ENCODE measurements at places on chromosomes 12 and 14.

DNA sequence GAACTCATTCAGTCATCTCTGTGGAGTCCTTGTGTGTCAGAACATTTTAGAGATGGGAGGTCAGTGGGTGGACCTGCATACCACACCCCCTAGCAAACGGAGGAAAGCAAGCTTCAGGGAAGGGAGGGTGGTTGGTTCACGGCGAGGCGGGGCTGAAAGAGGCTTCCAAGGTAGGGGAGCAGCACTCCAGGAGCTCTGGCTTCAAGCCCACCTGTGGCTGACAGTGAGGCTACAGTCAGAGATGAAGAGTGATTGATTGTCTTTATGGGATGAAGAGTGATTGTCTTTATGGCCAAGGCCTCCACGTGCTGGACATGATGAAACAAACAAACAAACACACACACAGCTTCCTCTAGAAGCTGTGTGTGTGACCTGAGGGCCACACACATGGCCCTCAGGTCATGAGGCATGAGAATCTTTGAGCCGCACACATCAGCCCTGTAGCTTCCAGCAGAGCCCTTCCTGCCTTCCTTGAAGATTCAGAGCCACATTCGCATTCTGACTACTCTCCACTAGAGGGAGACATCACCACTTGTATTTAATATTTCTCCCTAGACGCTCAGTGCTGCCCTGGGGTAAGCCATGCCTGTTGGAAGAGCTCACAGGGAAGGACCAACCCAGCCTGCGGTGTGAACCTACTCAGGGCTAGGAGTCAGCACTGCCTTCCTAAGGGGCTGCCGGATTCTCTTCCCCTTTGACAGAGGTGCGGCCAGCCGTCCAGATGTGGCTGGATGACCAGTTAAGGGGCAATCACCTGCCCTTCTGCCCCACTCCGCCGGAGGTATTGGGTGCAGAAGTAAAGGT, 54.4 kb upstream of the KCNA1 start:
- DNase-seq = peak; percentile 63

GRCh38 chr14:102481791-102482238, 27.8 kb downstream of the ANKRD9 start:
- no peak for DNase-seq

DNA sequence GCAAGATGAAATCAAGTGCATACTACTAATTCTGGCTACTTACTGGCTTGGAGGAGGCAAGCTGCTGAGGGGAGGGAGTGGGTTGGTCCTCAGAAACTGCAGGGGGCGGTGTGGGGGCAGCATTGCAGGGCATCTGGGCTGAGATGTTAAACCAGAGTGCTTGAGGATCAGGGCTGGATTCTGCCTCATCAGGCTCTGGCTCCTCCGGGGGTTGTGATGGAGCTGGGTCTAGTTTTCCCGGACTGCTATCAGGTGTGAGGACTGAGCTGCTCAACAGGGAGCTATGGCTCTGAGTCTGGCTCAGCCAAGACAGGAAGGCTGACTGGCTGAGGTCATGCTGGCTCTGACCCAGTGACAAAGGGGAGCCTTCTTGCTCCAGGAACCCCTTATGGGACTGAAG, 28.6 kb downstream of the BAZ2A start:
- no peak for DNase-seq

DNA sequence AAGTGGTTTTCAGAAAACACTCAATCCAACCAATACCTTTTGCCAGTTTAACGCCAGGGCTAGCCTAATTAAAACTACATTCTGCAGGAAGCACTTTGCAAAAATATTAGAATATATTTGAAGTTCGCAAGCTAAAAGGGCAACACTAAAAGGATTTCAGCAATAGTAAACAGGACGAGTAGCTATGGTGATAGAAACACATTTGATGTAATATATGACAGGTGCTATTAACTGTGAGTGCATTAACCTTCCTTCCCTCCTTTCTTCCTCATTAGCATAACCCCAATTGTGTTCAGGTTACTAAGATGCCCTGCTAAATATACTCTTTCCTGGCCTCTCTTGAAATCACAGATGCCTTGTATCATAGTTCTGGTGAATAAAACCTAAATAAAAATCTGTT, 85.6 kb upstream of the TMCC3 start:
- DNase-seq = no peak

- DNase-seq = peak; percentile 36
These were observed at the start of gene UNC119B for GRCh38 chr12:120710031-120710804. Gene UNC119B, plus strand, starts transcription at chr12:120710458. Its CDS starts 17 bp downstream, at chr12:120710475.

DNA sequence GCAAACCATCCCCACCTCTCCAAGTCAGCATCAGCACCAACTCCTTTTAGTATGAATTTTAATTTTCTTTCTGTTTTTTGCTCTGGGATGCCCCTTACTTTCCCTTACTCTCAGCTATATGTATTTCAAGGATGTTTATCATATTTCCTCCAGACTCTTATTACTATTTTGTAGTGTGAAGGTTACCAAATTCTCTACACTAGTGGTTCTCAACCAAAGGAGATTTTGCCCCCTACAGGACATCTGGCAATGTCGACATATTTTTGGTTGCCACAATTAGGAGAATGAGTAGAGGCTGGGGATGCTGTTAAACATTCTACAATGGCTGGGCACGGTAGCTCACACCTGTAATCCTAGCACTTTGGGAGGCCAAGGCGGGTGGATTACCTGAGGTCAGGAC, 29.1 kb upstream of the SOS2 start:
- DNase-seq = no peak

GRCh38 chr14:89507521-89507920, 90.5 kb upstream of the FOXN3 start:
- DNase-seq = no peak

- DNase-seq = no peak
These were observed 812 bp downstream of the NABP2 start for GRCh38 chr12:56224954-56225353.

DNA sequence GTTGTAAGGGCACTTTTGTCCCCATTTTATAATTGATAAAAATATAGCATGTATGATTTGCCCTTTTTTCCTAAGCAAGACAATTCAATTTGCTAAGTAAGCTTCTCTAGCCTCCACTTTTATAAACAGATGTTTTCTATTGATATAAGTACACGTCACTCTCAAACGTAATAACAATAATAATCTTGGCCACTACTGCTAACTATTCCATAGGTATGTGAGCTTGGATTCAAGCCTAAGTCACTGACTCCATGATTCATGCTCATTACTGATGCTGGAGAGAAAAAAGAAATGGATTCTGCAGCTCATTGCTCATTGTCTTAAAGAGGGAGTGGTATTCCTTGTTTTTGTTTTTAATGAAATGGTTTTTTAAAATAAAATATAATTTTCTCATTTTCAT, 661.0 kb downstream of the GALC start:
- DNase-seq = no peak

DNA sequence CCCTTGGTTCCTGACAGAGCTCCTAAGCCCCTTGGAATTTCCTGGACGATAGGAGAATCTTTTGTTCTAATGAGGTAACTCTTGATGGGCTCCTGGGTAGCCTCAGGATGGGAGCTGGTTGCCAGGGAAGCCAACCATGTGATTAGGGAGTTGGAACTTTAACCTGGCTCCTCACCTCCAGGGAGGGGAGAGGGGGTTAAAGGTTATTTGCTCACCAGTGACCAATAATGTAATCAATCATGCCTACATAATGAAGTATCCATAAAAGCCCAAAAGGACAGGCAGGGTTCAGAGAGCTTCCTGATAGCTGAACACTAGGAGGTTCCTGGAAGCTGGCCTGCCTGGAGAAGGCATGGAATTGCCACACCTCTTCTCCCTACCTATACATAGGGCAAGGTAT, 6.2 kb upstream of the CNOT2 start:
- DNase-seq = no peak

- DNase-seq = no peak
These were observed 335.8 kb upstream of the E2F7 start for GRCh38 chr12:77401064-77401769.

- DNase-seq = no peak
These were observed 506 bp downstream of the CRY1 start for GRCh38 chr12:107092669-107093416.

DNA sequence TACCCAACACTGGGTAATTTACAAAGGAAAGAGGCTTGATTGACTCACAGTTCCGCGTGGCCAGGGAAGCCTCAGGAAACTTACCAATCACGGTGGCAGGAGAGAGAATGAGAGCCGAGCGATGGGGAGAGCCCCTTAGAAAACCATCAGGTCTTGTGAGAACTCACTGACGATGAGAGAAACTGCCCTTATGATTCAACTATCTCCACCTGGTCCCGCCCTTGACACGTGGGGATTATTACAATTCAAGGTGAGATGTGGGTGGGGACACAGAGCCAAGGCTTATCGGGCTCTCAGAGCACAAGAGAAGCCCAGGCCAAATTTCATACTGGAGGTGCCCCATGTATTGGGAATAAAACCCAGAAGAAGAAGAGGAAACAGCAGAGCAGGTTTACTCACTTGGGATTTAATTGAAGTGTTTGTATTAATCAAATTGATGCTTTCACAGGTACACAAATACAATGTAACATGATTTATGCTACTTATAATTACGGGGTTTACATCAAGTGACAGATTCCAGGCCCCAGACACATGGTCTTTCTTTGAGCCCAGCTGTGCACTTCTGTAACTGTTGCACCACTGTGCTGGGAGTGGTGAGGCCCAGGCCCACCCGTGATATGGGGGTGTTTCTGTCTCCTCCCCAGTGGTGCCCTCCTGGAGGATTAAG, 8.2 kb upstream of the CCDC85C start:
- DNase-seq = no peak

DNA sequence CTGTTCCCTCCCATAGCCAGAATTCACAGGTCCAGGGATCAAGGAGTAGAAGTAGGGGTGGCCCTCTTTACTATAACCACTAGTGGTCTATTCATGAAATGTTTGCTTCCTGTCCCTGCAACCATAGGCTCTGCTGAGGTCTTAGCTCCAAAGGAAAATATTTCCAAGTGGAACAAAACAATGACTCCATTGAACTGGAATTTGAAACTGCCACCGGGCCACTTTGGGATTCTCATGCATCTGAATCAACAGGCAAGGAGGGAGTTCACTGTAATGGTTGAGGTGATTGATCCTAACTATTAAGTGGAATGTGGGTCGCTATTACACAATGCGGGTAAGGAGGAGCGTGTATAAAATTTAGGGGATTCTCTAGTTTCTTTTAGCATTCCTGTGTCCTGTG, 197.0 kb downstream of the ETNK1 start:
- DNase-seq = no peak

DNA sequence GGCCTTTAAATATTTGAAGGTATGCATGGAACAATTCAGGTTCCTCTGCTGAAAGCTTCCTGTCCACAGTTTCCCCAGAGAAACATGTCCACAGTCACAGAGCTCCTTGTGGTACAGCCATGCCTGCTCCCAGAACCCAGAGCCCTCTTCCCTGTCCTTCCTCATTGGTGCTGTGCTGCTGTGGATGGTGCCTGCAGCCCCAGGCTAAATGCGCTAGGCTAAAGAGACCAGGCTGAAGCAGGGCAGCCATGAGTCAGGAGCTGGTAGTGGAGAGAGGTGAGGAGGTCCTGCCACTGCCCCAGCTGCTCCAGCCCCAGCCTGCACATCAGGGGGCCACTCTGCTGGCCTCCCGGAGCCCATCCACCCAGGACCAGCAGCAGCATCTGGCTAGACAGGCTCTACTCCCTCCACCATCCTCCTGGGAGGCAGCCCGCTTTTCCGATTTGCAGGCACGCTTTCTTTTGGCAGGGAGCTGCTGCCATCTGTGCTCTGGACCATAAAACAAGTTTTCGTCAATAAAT, 65.4 kb upstream of the DDX11 start:
- DNase-seq = no peak

- DNase-seq = peak; percentile 45
These were observed 16.7 kb upstream of the ZDHHC22 start for GRCh38 chr14:77158175-77158881.

GRCh38 chr12:122097927-122098756, 19.6 kb downstream of the MLXIP start:
- DNase-seq = no peak

DNA sequence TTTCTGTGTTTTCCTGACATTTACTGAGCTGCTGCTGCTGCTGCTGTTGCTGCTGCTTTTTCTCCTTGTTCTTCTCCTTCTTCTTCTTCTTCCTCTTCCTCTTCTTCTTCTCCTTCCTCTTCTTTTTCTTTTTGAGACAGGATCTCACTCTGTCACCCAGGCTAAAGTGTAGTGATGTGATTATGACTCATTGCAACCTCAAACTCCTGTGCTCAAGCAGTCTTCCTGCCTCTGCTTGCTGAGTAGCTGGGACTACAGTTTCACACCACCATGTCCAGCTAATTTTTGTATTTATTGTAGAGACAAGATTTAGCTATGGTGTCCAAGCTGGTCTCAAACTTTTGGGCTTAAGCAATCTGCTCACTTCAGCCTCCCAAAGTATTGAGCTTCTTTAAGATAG, 95.8 kb downstream of the TMTC3 start:
- DNase-seq = no peak

DNA sequence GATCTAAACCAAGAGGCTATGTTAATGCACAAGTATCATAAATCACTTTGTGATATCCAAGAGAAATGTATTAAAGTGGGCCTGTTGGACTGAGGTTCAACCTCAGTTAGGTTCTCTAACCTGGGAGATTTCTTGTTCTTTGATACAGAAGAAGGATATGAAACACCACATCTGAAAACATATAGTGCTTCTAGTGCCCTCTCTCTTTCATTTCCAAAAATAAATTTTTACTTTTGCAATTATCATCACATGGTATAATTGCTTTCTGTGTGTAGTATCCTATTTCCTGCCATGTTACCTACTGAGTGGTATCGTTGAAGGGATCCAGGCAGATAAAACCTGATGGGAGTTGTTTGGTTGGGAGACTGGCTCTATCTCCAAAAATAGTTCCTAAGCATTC, 264.9 kb downstream of the CCER1 start:
- no peak for DNase-seq

- peak; percentile 47 for DNase-seq
These were observed 170.6 kb upstream of the CCDC196 start for GRCh38 chr14:66315548-66315947.

DNA sequence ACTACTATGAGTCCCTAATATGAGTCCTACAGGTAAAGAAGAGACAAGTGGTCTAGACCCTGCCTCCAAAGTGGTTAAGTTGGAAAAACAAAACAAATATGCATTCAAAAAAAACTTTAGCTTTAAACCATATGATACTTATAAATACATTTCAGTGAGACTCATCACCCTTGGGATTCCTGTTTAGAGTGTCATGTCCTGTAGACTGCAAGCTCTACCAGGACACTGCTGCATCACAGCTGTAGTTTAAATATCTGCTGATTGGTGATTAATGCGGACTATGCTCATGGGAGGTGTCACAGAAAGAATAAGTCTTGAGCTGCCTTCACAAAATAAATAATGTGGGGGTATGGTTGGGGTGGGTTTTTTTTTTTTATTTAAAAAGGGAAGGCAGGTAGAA, 8.8 kb upstream of the LGR5 start:
- no peak for DNase-seq

- DNase-seq = no peak
These were observed 791.6 kb downstream of the DIO2 start for GRCh38 chr14:79419571-79420327.

DNA sequence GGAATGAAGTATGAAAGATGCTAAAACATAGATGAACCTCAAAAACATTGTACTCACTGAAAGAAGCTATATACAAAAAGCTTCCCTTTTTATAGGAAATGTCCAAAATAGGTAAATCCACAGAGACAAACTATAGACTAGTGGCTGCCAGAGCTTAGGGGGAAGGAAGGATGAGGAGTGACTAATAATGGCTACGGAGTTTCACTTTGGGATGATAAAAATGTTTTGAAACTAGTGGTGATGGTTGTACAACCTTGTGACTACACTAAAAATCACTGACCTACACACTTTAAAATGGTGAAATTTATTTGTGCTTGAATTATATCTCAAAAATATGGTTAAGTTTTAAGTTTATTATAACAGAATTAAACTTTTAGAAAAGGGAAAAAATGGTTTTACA, 37.1 kb upstream of the AMN1 start:
- no peak for DNase-seq
